Caki2 (cell line): ENCODE measurements at places on chromosomes 3 and 15. TPM values are rescaled to one million over a fixed set of nuclear protein-coding genes. Genes with fewer than 3 reads are reported as not detected.

MOBP gene
- not detected in 2 replicates for total RNA-seq

SLC2A2 gene
- not detected in 2 replicates for total RNA-seq

NRG4 gene
- total RNA-seq = 3.3 TPM in 1 of 2 replicates, not detected in the other

UCN2 gene
- total RNA-seq = 0.52 and 1.2 TPM in 2 replicates

NTRK3 gene
- not detected in 2 replicates for total RNA-seq

ANKRD63 gene
- total RNA-seq = not detected in 2 replicates
